ENCODE measurements at places on chromosomes 2 and 18.

DNA sequence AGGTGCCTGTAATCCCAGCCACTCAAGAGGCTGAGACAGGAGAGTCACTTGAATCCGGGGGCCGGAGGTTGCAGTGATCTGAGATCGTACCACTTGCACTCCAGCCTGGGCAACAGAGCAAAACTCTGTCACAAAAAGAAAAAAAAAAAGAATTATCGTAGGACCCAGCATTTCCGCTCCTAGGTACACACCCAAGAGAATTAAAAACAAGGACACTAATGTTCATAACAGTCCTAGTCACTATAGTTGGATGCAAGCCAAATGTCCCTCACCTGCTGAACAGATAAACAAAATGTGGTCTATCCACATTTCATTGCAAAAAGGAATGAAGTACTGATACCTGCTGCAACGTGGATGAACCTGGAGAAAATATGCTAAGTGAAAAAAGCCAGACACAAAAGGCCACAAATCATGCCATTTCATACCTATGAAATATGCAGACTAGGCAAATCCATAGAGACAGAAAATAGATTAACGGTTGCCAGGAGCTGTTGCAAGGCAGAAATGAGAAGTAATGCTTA is 21.2 kb downstream of the ADRA2B start:
- DNase-seq, result no peak

GRCh38 chr18:23616258-23616657 is 30.0 kb upstream of the NPC1 start:
- DNase-seq, result no peak

- no peak for DNase-seq
Observed at GRCh38 chr2:233663911-233664310, 7.8 kb upstream of the UGT1A9 start.

DNA sequence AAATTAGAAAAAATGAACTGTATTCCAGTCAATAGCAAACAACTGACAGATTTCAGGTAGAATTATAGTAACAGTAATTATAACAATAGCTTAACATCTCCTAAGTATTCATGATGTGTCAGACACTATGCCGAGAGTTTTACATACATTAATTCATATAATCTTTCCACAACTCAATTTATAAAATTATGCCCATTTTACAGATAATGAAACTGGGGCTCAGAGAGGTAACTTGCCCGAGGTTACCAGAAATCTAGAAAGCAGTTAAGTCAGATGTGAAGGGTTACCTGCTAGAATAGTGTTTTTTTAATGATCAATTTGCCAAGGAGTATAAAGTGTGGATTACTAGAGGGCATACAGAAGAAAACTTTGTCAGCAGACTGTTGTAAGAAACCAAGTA is 12.2 kb downstream of the NBAS start:
- no peak for DNase-seq

DNA sequence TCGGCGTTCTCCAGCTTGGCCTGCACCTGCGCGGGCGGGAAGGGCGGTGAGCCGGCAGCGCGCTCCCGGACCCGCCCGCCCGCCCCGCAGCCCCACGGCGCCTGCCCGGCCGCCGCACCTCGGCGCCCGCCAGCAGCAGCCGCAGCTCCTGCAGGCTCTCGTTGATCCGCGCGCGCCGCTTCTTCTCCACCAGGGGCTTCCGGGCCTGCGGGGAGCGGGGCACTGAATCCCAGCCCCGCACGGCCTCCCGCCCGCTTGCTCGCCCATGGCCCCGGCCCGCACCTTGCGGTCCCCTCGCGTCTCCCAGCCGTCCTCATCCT is 335 bp downstream of the HES6 start:
- DNase-seq, result no peak

GRCh38 chr2:199704358-199705238 is 146.4 kb downstream of the FTCDNL1 start:
- DNase-seq, result no peak

- DNase-seq, result no peak
Observed at GRCh38 chr2:177284531-177284930, 20.0 kb upstream of the NFE2L2 start.

DNA sequence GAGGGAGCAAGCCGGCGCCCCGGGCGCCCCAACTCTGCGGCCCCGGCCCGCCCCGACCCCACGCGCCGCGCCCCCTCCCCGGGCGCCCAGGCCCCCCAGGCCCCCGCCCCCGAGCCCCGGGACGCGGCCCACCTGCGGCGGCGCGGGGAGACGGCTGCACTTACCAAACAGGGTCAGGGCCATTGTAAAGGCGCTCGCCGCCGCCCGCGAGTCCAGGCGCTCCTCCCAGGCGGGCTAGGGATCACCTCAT is 526 bp downstream of the CHN1 start:
- DNase-seq, result no peak

DNA sequence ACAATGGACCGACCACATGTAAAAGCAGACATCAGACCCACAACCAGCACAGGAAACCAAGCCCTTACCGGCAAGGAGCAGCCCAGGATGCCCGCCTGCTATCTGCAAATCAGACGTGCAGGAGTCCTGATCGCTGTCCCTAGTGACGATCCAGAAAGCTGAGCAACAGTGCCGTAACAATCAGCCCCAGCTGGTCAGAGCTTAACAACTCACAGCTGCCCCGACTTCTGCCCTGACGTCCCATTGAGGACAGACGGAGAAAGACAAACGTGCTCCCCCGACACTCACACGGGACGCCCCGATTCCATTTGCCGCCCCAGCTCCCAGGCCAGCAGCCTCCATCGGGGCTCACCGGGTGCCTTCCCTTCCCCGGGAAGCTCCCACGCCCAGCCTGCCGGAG is 39.8 kb upstream of the PXDN start:
- no peak for DNase-seq

DNA sequence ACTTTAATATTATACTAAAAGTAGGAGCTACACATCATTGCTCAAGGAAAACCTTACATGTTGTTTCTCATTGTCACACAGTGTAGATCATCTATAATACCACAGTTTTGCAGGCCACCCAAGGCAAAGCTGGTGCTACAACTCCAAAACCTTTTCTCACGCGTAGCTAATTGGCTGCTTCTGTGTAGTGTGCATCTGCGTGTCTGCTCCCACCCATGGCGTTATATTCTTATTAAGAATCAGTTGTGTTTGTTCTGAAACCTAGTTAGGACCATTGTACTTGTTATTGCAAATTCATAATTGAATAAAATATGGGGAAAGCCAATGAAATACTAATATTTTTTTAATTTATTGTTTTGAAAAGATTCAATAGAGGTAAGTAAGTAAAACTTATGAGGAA is 83.9 kb downstream of the RBM43 start:
- DNase-seq, result no peak

DNA sequence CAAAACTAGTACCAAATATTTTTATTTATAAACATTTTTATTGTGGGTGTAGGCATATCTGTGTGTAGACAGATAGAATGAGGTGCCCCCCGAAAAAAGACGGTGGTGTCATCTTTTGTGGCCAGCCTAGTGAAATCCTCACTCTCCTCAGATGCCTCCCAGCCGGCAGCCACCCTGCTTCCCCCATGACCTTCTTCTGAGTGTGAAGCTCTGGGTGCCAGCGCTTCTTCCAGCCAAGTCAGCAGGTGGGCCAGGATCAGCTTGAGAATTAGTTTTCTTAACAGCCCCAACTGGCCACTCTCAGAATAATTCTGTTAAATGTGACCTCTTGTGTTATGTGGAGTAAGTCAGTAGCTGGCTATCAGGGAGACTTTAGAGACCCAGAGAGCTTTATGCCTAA is 229.6 kb upstream of the FOSL2 start:
- no peak for DNase-seq

GRCh38 chr2:11998626-11999378 is 252.4 kb downstream of the LPIN1 start:
- DNase-seq, result no peak

DNA sequence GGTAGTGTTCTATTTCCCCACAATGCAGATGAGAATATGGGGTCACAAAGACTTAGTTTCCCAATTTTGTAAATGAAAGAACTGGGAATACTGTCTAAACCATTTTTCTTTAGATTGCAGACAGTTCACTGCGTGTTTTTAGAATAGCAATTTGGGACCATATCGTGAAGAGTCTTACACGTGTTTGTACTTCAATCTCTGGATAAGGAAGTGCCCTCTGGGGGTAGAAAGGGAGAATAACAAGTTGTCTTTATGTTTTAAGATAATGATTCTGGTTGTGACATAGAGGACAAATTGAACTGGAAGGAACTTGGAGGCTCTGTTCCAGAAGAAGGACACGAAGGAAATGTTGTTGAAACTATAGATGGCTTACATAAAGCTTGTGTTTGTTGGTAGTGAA is 457.7 kb downstream of the CBLN2 start:
- no peak for DNase-seq

DNA sequence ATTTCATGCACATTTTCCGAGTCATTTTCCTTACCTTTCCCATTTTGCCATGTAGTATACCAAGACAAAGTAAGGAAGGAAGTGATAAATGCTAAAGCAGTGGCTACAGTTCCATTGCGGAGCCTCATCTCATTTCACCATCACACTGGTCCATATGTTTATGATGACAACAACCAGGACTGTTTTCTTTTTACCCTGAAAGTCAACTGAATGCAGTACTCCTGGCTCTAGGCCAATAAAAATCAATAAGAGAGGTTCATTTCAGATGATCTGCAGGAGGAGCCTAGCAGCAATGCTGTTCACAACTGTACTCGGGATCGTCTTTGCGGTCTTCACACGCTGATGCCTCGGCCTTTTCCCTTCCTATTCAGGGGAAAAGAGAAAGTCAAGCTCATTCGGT is 4.7 kb downstream of the MGAT4A start:
- DNase-seq, result no peak

GRCh38 chr2:232362174-232362900 is 16.2 kb upstream of the ALPP start:
- DNase-seq, result no peak

DNA sequence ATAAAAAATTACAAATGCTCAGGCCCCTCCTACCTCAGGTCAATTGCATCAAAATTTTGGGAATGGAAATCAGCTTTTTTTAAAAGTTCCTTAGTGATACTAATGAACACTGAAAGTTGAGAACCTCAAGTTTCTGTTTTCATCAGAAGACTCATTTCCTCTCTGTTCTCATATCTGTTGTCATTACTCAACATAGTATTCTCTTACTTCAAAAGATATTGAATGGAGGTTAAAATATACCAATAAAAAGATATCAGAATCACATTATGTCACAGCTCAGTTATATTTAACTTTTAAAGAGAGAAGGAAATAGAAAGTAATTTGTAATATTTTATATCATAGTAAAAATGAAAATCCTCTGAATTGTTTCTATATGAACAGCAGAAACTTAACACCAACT is 959.4 kb upstream of the LRRTM1 start:
- no peak for DNase-seq

GRCh38 chr2:10193851-10194820 is 71.6 kb downstream of the RRM2 start:
- DNase-seq, result no peak

All from NCI-H187 (cell line).